ENCODE measurements at places on chromosomes 1 and 21.

DNA sequence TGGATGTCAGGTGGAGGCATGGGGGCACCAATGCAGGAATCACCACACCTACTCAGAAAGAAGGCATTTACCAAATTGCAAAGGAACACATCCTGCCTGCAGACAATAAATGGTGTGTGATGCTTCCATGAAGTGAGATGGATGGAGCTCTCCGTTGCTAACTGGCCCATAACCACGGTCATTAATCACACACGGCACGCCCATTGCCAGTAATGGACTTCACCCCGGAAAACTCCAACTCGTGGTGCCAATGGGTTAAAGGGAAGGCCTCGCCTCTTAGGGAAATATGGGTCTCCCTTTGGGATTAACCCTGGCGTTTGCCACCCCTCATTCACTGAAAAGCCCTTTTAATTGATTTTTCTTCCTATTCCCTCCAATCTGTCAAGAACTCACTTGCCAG lies 443.1 kb upstream of the DAB1 start:
- no peaks in the 10 kb centered on the region for H3K36me3 ChIP-seq
- DNase-seq = no peak
- no peak overlapping the region for H3K27ac ChIP-seq

DNA sequence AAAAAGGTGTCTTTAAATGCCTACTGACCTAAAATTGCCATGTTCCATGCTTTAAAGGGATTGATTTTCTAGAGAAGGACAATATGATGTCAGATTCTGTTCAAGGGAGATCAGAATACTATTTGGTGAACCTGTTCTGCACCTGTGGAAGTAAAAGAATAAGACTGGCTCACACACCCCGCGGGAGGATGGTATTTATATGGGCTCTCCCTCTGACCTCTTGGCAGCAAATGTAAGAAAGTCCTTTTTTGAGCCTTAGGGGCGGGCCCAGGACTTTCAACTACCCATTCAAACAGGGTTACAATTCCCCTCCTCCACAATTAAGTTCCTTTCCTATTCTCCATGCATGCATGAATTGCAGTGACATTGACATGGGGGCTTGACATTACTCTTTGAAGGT lies 42.1 kb downstream of the WASF2 start:
- H3K4me3 ChIP-seq = no peak overlapping the region
- no peaks in the 10 kb centered on the region for H3K27me3 ChIP-seq
- H3K36me3 ChIP-seq = peaks cover 38% of the 10 kb centered on the region

- peaks cover 12% of the 10 kb centered on the region for H3K27me3 ChIP-seq
- H3K4me3 ChIP-seq = no peak overlapping the region
- peaks cover 5% of the 10 kb centered on the region for H3K4me1 ChIP-seq
- H3K36me3 ChIP-seq = no peaks in the 10 kb centered on the region
These were observed 11.4 kb upstream of the TSNAX start for GRCh38 chr1:231517076-231517475.

DNA sequence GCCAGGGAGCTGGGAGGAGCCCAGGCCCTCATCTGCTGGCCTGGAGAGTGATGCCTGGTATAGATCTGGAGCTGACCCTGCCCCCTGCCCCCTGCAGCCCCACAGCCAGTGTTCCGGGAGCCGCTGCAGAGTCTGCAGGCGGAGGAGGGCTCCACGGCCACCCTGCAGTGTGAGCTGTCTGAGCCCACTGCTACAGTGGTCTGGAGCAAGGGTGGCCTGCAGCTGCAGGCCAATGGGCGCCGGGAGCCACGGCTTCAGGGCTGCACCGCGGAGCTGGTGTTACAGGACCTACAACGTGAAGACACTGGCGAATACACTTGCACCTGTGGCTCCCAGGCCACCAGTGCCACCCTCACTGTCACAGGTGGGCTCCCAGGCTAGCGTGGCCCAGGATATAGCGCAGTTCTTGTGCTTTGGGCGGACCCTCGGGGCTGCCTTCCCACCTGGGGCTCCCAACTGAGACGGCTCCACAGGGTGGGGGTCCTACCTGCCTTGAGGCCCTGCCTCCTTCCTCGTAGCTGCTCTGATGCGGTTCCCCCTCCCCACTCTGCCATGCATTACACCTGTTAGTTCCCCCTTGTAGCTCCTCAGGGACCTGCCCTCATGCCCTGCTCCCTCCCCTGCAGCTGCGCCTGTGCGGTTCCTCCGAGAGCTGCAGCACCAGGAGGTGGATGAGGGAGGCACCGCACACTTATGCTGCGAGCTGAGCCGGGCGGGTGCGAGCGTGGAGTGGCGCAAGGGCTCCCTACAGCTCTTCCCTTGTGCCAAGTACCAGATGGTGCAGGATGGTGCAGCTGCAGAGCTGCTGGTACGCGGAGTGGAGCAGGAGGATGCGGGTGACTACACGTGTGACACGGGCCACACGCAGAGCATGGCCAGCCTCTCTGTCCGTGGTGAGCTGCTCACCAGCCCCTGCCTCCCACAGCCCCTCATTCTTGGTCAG lies 98.7 kb downstream of the OBSCN start:
- no peak overlapping the region for H3K4me3 ChIP-seq
- peak; percentile 17 for DNase-seq
- no peak overlapping the region for H3K27ac ChIP-seq
- peaks cover 27% of the 10 kb centered on the region for H3K36me3 ChIP-seq
- H3K4me1 ChIP-seq = no peaks in the 10 kb centered on the region

- DNase-seq = peak; percentile 70
- H3K27ac ChIP-seq = peak overlapping the region; percentile 11
These were observed 9.3 kb upstream of the SRARP start for GRCh38 chr1:15994590-15995351.

DNA sequence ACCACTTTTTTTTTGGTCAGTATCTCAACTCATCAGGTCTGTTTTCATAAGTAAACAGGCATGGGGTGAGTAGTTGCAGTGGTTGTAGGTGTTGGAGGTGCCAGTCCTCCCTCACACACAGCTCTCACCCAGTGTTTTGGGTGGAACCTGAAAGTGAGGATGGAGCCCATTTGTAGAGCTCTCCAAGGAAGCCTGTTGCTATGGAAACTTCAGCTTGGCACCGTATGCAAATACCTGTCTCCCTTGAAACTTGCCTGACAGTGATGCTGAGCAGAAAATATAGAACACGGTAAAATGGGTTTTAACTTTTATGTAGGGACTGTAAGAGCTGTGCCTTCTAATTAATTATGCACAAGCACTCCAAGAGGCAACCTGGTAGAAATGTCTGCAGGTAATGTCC lies 214.1 kb downstream of the AJAP1 start:
- DNase-seq = no peak
- H3K27ac ChIP-seq = no peak overlapping the region
- H3K4me1 ChIP-seq = no peaks in the 10 kb centered on the region
- H3K36me3 ChIP-seq = no peaks in the 10 kb centered on the region
- no peak overlapping the region for H3K4me3 ChIP-seq

DNA sequence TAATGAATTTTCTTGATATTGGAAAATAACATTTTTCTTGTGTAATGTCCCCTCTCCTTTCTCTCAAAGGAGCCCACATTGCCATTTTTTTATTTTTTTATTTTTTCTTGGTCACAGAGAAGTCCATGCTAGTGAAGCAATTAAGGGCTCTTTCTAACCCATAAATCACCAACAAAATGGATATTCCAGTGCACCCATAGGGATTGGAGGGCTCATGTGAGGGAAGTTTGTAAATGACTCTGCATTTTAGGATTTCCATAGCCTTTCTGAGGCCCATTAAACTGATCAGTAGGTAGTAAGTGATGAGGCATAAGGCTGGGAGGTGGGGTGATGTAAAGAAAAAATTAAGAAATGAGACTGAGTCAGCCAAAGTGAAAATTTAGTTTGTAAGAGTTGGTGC lies 55.9 kb upstream of the JAK1 start:
- H3K27ac ChIP-seq = peak overlapping the region; percentile 12
- peaks cover 2% of the 10 kb centered on the region for H3K4me1 ChIP-seq
- H3K4me3 ChIP-seq = no peak overlapping the region
- DNase-seq = no peak
- H3K36me3 ChIP-seq = no peaks in the 10 kb centered on the region
- no peaks in the 10 kb centered on the region for H3K27me3 ChIP-seq

GRCh38 chr1:63326473-63327380 lies 4.4 kb downstream of the FOXD3 start:
- H3K4me1 ChIP-seq = peaks cover 40% of the 10 kb centered on the region
- peak overlapping the region; percentile 69 for H3K27ac ChIP-seq
- no peak overlapping the region for H3K4me3 ChIP-seq
- no peaks in the 10 kb centered on the region for H3K36me3 ChIP-seq
- H3K27me3 ChIP-seq = peaks cover 80% of the 10 kb centered on the region

GRCh38 chr1:8016210-8016894 lies 9.8 kb downstream of the ERRFI1 start:
- peaks cover 2% of the 10 kb centered on the region for H3K36me3 ChIP-seq
- H3K4me1 ChIP-seq = peaks cover 1% of the 10 kb centered on the region
- H3K27me3 ChIP-seq = peaks cover 27% of the 10 kb centered on the region
- no peak overlapping the region for H3K4me3 ChIP-seq

DNA sequence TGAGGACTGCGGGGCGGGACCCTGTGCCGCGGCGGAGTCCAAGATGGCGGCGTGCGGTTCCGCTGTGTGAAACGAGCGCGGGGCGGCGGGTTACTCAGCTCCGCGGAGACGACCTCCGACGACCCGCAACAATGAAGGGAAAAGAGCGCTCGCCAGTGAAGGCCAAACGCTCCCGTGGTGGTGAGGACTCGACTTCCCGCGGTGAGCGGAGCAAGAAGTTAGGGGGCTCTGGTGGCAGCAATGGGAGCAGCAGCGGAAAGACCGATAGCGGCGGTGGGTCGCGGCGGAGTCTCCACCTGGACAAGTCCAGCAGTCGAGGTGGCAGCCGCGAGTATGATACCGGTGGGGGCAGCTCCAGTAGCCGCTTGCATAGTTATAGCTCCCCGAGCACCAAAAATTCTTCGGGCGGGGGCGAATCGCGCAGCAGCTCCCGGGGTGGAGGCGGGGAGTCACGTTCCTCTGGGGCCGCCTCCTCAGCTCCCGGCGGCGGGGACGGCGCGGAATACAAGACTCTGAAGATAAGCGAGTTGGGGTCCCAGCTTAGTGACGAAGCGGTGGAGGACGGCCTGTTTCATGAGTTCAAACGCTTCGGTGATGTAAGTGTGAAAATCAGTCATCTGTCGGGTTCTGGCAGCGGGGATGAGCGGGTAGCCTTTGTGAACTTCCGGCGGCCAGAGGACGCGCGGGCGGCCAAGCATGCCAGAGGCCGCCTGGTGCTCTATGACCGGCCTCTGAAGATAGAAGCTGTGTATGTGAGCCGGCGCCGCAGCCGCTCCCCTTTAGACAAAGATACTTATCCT lies 430 bp downstream of the RBM15 start:
- DNase-seq = no peak
- peaks cover 9% of the 10 kb centered on the region for H3K36me3 ChIP-seq
- H3K4me1 ChIP-seq = peaks cover 65% of the 10 kb centered on the region
- H3K4me3 ChIP-seq = no peak overlapping the region

DNA sequence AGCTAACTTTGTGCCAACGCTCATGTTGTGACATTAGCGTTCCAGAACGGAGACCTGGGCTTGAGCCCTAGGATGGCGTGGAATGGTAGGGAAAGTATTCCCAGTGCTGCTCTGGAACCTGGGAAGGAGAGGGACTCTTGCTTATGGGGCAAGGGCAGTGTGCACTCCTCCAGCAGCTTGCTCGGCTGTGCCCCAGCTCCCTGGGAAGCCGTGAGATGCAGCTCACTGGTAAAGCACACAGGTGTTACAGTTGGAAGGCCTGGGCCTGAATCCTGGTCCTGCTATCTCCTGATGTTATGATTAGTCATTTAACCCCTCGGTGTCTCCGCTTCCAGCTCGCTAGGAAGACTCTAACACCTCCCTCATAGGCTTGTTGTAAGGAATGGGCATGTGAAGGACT lies 42.4 kb upstream of the EPHA8 start:
- H3K36me3 ChIP-seq = peaks cover 100% of the 10 kb centered on the region
- no peak for DNase-seq
- no peaks in the 10 kb centered on the region for H3K4me1 ChIP-seq
- H3K27ac ChIP-seq = no peak overlapping the region
- H3K4me3 ChIP-seq = no peak overlapping the region

DNA sequence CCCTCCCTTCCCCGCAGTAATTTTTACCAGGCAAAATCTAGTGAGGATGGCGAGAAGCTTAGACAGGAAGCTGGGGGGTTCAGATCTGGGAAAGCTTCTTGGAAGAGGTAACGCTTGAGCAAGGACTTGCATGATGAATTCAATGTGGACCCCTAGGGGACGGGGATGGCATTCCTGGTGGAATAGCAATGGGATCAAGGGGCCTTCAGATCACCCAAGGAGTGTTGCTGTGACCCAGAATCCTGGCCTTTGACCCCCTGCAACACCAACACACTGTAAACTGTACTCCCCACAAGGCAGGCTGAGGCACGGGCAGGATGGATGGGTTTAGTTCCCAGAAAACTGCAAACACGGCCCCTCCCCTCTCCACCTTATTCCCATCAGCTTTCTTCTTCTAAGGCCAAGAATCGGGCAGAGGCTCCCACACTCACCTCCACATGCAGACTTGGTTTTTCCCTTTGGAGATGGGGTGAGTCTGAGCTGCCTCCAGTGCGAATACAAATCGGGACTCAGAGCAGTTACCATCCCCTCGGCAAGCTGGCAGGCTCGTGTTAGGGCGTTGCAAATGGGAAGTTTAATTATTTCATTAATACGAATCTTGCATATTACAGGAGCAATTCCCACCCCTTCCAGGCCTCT lies 20.1 kb downstream of the DISP3 start:
- no peak overlapping the region for H3K27ac ChIP-seq
- H3K4me3 ChIP-seq = no peak overlapping the region
- peak; percentile 8 for DNase-seq
- H3K36me3 ChIP-seq = no peaks in the 10 kb centered on the region

GRCh38 chr1:197801684-197802083 lies 26.4 kb upstream of the DENND1B start:
- no peak for DNase-seq
- H3K27ac ChIP-seq = no peak overlapping the region
- no peak overlapping the region for H3K4me3 ChIP-seq
- H3K4me1 ChIP-seq = no peaks in the 10 kb centered on the region
- peaks cover 14% of the 10 kb centered on the region for H3K36me3 ChIP-seq
- no peaks in the 10 kb centered on the region for H3K27me3 ChIP-seq

GRCh38 chr1:212497553-212497952 lies 64.8 kb downstream of the NENF start:
- no peaks in the 10 kb centered on the region for H3K27me3 ChIP-seq
- H3K4me3 ChIP-seq = no peak overlapping the region
- no peak for DNase-seq
- no peaks in the 10 kb centered on the region for H3K4me1 ChIP-seq
- H3K36me3 ChIP-seq = no peaks in the 10 kb centered on the region

DNA sequence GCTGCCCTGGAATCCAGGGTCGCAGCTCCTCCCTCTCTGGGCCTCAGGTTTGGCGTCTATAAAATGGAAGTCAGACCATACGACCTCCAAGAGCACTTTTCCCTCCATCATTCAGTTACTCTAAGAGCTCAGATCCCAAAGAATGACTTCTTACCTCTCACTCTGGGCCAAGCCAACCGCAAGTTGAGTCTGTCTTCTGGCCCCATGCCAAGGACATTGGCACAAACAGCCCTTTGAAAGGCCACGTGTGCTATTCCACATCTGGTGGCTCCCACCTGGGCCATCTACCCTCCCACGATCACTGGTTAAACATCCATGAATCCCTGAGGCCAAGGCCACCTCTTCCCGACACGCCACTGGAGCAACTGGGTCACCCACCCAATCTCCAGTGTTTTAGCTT lies 12.4 kb downstream of the SLC2A7 start:
- H3K27me3 ChIP-seq = peaks cover 3% of the 10 kb centered on the region
- DNase-seq = no peak
- no peaks in the 10 kb centered on the region for H3K36me3 ChIP-seq
- no peaks in the 10 kb centered on the region for H3K4me1 ChIP-seq
- H3K4me3 ChIP-seq = no peak overlapping the region
